ENCODE measurements at places on chromosomes 1 and 21. TPM values are rescaled to one million over a fixed set of nuclear protein-coding genes. Genes with fewer than 3 reads are reported as not detected.

NBPF4 gene
- not detected for total RNA-seq

SLC30A2 gene
- total RNA-seq, result not detected

TRIM46 gene
- total RNA-seq, result 1.5 TPM

TNFRSF4 gene
- not detected for total RNA-seq
